ENCODE measurements at places on chromosomes 2 and 18.

- DNase-seq = no peak
Observed at GRCh38 chr2:113157897-113158753, 15.6 kb upstream of the PSD4 start.

DNA sequence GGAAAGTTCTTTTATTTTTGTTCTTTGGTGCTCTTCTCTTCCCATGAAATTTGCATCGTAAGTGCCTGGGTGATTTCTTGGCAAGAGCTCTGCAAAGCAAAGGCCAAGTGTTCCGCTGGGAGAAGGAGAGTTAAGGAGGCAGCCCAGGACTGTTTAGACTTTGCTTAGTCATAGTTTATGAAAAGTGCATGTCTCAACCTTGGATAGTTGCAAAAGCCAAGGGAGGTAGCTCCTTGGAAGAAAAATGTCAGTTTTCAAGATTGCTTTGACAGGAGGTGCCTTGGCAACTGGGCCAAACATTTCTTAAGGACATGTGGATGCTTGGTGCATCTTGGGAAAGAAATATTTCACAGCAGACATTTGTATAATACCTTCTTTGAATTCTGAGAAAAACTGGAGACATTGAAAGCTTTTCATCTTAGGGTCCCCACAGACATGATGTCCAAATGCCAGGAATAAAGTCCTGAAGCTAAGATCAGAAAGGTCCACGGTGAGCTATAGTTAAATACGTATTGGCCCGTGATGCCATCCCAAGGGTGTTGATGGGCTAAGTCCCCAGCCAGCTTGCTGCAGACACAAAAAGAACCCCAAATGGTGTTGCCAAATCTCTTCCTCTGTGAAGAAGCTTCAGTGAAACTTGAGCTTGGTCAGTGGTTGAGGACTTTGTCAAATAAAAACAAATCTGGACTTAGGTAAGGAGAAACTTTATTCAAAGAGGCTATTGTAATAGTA lies 96.3 kb upstream of the THUMPD2 start:
- DNase-seq = no peak

GRCh38 chr2:163799807-163800206 lies 64.0 kb upstream of the FIGN start:
- DNase-seq = no peak

- no peak for DNase-seq
Observed at GRCh38 chr18:61785588-61785987, 107.2 kb downstream of the RNF152 start.

DNA sequence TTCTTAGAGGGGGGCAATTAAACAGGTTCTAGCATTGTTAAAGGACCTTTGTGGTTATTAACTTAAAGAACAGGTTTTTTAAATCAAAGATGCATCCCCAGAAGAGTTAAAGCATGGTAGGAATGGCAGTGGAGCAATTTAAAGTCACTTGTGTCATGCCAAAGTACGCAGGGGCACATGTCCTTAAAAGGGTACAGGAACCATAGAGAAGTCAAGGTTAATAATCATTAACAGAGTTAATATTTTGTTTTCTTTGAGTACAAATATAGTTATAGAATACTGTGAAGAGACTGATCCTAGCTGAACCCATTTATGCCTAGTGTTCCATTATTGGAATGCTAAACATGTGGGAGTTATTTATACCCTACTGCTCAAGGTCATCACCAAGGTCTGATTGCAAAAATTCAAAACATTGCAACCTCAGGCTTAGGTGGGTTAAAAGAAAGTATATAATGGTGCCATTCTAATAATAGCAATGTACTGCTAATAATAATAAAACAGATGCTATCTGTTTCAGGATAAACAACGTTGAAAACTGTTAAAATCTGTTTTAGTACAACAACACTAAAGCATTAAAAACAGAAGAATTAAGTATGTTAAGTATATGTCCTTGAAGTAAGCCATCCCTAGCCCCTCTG lies 216.0 kb downstream of the MYO3B start:
- no peak for DNase-seq

DNA sequence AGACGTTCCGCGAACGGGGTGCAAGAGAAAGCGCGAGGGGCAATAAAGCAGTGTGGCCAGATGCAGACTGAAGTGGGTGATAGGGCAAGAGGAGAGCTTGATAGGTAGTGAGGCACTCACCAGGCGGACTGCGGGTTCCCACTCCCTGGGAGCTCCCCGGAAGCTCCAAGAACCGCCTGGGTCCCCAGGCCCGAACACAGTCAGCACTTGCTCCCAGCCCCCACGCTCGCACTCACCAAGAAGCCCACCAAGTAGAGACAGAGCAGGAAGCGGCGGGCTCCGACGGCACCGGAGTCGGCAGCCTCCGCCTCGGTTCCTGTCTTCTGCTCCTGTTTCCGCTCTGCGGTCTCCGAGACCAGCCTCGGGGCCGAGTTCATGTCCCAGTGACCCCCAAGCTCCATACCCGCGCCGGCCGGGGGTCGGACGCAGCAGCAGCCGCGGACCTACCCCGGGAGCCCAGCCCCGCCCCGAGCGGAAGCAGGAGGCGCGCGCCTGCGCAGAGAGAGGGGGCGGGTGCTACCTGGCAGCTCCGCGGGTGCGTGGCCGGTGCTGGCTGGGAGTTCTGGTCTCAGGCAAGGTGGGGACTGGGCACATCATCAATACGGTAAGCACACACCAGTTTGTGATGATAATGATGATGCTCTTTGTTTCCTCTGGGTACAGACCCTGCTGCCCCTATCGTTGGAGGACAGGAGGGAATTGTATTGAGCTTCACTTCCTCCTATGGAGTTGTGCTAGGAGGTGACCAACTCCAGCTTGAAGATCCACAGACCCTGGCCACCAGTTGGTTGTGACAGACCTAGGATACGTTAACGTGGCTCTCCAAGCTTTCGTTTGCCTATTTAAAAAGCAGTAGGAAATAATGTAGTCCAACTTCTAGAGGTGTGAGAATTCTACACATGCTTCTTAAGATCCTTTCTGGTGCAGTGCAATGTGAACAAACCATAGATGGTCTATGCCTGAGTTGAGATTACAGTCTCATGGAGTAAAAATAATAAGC lies 25.1 kb upstream of the TMEM182 start:
- peak; percentile 92 for DNase-seq

GRCh38 chr2:172674968-172675303 lies 60.7 kb upstream of the RAPGEF4 start:
- no peak for DNase-seq

GRCh38 chr2:95264624-95265023 lies 9.6 kb upstream of the PROM2 start:
- no peak for DNase-seq

- no peak for DNase-seq
Observed at GRCh38 chr2:3712831-3713503, 9.6 kb downstream of the DCDC2C start.

GRCh38 chr2:151649966-151650365 lies 84.3 kb downstream of the NEB start:
- no peak for DNase-seq

DNA sequence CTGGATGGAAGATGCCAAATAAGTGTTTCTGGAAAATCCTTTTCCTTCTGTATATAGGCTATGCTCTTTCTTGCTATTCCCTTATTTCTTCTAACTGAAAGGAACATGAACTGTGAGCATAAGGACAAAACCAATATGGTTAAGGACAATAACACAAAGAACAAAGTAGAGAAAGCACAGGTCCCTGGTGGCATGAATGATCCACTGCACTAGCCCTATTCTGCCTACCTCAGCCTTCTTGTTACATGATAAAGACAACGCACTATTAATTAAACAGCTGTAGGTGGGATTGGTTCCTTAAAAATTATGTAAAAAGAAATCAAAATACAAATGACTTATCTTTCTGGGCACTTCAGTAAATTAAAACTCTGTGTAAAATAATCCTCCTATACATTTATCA lies 1.9 kb upstream of the WDR75 start:
- no peak for DNase-seq

GRCh38 chr2:125584732-125585131 lies 1071.2 kb upstream of the GYPC start:
- no peak for DNase-seq

DNA sequence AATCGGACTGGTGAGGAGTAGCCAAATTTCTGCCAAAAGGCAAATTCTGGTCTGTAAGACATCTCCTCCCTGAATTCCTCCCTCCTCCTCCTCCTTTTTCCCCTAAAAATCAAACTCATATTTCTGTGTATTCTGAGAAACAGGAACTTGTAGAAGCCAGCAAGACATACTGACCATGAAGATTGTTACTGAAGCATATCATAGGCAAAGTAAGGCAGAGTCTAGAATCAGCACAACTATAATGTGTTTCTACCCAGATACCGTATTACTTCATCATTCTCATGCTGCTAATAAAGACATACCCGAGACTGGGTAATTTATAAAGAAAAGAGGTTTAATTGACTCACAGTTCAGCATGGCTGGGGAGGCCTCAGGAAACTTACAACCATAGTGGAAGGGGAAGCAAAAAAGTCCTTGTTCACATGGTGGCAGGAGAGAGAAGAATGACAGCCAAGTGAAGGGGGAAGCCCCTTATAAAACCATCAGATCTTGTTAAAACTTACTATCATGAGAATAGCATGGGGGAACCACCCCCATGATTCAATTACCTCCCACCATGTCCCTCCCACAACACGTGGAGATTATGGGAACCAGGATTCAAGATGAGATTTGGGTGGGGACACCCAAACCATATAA lies 24.9 kb upstream of the EPC2 start:
- DNase-seq = no peak

DNA sequence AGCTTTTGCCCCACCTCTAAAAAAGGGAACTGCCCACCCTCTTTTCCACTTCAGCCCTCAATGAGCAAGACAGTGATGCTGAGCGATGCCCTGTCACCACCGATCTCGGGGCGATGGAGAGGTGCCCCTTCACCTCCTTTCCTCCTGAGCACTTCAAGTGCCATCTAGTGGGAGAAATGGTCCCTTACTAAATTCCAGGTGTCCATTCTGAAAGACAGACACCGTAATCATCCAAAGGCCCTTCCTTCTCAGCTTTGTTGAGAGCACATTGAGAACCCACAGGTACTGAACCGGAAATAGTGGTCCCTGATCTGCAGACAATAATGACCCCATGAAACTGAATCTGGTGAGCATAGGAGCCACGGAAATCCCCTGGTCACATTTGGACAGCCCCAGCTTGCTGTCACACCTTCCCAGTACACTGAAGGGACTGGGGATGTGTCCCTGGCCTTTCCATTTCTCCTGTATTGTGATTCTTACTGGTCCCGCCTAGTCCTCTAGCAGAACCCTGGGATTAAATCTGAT lies 38.5 kb downstream of the KCTD18 start:
- DNase-seq = peak; percentile 55

GRCh38 chr18:32324181-32324580 lies 134.3 kb downstream of the MEP1B start:
- no peak for DNase-seq

GRCh38 chr2:173021939-173022371 lies 53.7 kb upstream of the MAP3K20 start:
- DNase-seq = no peak

GRCh38 chr2:212539072-212539880 lies 674 bp upstream of the ERBB4 start:
- no peak for DNase-seq
